ENCODE measurements at places on chromosomes 4 and X. TPM values are rescaled to one million over a fixed set of nuclear protein-coding genes. Genes with fewer than 3 reads are reported as not detected.

IL13RA2 gene
- not detected for total RNA-seq

FANCB gene
- 15.9 TPM for total RNA-seq

TLR10 gene
- 0.12 TPM for total RNA-seq

FAM133A gene
- total RNA-seq, result not detected

SSX2 gene
- not detected for total RNA-seq

TMPRSS11A gene
- not detected for total RNA-seq

GRCh38 chrX:68833855-68834331, 5.1 kb downstream of the EFNB1 start:
- no peak for DNase-seq

DNA sequence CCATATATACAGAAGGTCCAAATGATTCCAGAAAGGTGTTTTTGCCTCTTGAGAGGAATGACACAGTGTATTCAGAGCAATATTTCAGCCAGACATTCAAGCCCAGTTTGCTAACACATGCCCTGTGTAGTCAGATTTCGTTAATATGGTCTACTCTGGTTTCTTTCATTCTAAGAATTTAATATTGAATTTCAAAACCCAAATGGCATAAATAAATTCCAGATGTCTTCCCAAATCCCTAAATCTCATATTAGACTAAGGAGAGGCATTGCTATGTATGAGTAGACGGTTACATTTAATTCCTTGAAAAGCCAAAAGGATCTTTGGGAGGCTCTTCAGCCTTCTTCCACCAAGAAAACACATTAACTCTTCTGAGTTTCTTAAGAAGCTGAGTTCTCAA, 66.3 kb upstream of the C1QTNF7 start:
- no peak for DNase-seq

GRCh38 chrX:124203311-124203710, 129.1 kb upstream of the TEX13D start:
- DNase-seq, result no peak

GRCh38 chr4:30605616-30606190, 114.5 kb upstream of the PCDH7 start:
- no peak for DNase-seq

DNA sequence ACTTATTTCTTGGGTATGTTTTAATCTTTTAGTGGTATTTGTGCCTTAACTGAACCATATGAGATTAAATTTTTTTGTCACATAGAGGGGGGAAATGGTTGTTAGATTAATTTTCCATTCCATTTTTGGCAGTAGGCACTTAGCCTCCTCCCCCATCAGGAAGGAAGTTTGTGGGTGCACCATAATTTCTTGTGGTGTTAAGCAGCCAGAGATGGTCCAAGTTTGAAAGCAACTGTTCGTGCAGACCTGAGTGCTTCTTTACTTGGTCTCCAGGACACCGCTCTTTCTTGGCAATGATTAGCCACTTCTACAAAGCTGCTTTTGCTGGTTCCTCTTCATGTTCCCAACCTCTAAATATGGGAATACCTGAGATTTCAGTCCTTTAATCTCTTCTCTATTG, 92.7 kb upstream of the RPL34 start:
- DNase-seq, result peak; percentile 12

GRCh38 chrX:52015794-52016193, 53.2 kb downstream of the MAGED4B start:
- no peak for DNase-seq

- no peak for DNase-seq
These were observed 77.1 kb upstream of the ATXN3L start for GRCh38 chrX:13396924-13397323.

DNA sequence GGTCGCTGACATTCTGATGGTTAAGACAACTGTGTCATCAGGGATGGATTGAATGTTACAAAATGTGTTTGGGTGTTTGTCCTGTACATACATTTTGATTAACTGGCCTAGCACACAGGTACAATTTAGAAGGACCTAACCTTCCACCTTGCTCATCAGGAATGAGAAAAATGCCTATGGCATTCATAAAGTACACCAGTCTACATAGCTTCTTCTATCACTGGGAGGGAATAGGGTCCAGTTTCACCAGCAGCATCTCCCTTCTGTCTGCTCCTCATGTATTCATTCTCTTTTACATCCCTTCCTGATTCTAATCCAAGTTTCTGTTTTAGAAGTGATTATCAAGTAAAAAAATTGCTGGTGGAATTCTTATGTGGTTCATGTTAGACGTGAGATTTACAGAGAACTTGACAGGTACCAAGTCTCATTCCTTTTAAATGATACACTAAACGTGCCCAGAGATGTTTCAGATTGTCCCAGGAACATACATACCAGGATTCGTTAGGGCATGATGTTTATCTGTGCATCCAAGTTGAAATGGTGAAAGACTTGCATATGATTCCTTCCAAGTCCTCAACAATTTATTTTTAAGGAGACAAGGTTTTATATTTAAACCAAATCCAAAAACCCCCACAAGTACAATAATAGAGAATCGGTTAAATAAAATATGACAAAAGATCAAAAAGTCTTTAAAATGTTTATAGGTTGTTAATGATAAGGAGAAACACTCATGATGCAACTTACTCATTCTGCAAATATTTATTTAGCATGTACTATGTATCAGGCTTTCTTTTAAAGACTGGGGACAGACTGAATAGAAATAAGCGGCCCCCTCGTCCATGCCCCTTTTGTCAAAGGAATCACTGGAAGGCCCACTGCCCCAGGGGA, 359.1 kb downstream of the ZNF674 start:
- DNase-seq, result no peak

DNA sequence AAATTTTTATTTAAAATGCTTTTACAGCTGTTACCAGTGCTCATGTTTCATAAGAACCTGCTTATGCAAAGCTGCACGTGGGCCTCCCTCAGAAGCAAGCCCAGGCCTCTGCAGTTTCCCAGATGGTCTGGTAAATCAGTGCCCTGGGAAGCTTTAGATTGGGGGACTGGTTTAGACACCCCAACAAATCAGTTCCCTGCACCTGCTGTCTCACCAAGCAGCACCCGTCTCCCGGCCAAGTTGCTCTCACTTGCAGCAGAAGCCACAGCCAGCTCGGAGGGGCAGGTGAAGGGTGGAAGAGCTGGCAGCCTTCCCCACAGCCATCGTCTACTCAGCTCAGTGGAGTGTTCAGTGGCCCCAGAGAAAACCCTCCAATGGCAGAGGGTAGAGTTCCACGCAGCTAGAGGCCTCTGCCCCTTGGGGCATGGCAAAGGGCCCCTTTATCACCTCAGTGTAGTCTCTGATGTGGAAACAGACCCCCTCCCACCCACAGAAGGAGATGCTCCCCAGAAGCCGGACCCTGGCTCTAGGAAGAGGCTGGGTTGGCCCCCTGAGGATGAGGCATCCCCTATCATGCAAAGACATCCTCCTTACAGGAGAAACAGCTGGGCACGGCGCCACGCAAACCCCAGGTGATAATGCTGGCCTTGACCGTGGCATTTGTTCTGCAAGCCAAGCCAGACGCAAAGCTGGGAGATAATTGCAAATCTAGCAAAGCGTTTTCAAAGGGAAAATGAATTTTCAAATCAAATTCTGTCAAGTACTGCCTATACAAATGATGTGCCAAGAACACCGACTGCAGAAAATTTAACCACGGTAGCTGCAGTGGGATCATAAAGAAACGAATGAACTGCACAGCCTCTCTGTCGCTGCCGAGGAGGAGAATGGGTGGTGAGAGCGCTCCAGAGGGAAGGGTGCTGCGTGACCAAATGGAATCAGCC, 51.9 kb downstream of the ZFYVE28 start:
- DNase-seq, result no peak

DNA sequence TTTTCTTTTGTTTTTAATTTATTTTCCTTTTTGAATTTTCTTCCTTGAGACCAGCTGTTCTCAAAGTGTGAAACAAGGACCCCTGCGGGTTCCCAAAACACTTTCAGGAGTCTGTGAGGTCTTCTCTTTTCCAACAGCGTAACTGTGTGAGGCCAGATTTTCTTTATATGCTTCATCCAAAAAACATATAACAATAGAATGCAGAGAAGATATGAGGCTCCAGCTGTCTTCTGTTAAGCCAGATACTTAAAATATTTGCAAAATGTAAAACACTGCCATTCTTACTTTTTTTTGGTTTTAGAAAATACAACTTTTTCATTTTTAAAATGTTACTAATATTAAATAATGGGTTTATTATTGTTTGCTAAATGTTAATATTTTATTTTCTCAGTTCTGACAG, 27.8 kb downstream of the USP38 start:
- DNase-seq, result no peak

- no peak for DNase-seq
These were observed 15.0 kb downstream of the SRPX2 start for GRCh38 chrX:100658941-100659381.

DNA sequence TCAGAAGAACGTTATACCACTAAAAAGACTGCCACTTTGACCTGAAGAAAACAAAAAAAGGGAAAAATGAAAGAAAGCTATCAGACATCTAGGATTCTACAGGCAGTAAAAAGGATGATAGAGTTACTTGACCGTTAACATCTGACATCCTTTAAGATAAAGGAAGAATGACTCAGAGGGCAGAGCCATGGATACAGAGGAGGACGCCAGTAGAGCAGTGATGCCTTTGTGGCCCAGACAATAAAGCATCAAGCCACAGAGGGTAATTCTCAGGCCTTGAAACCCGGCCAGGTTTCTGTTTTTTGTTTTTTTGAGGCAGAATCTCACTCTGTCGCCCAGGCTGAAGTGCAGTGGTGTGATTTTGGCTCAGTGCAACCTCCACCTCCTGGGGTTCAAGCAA, 9.5 kb upstream of the BEX1 start:
- no peak for DNase-seq

DNA sequence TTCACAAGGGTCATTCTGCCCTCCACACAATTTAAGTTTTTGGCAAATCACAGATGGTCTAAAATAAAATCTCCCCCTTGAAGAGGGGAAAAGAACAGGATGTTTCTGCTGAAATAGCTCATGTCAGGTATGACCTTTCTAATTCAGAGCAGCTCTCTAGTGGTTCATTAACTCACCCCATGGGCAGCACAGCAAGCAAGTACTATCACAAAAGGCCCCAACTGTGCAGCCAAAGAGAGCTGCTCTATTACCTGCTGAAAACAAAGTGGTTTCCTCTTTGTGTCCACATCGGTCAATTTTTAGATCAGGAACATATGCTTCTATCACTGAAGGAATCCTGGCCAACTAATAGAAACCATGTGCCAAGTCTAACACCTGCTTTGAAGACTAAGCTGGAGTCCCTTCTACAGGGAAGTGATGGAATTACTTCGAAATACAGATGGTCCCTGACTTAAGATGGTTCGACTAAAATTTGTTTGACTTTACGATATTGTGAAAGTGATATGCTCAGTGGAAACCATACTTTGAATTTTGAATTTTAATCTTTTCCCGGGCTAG, 164.3 kb downstream of the ENOX2 start:
- DNase-seq, result no peak

GRCh38 chr4:22695029-22695428, 2.3 kb downstream of the GBA3 start:
- DNase-seq, result no peak

- DNase-seq, result no peak
These were observed 123.3 kb downstream of the SLC10A7 start for GRCh38 chr4:146398404-146398803.

DNA sequence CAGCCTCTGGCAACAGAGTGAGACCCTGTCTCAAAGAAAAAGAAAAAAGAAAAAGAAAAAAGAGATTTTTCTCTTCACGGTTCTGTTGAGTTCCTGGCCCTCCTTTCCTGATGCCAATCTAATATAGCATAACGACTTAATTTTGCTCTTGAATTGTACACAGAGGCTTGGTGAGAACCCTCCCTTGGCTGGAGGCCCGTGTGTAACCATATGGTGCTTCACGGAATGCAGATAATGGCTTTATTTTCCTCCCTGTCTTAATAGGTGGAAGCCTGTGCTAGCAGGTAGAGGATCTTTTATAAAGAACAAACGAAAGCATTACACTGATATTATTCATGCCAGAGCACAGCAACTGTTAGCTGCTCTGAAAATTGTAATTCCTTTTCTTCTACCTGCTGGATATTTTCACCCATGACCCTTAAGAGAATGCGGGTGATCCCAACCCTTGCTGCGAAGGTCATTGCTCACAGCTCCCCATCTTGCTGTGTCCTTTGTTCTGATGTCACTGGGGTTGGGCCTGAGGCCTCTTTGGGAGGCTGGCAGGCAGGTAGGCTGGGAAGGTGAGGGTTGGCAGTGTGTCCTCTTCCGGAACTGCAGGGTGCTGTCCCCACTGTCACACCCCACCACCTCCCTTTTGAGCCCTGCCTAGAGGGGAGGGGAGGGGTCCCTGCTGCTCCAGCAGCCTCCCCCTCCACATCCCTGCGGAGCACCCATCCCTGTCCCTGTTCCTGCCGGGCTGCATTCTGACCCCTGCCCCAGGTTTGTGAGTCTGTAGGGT, 83.8 kb upstream of the STOX2 start:
- DNase-seq, result no peak

Data from activated T-cell treated with anti-CD3 and anti-CD28 coated beads, Interleukin-2, amount 50 U/mL, for 72 hours (primary cell).